ENCODE measurements at places on chromosomes 13 and 19. TPM values are rescaled to one million over a fixed set of nuclear protein-coding genes. Genes with fewer than 3 reads are reported as not detected.

Gene CDX2
- not detected for total RNA-seq

Gene CYP2A6
- total RNA-seq: not detected

Gene ZNF579
- total RNA-seq: 2.1 TPM

Gene ZNF571
- total RNA-seq: 14.2 TPM

Gene OR7G3
- total RNA-seq: not detected

Gene SSC5D
- total RNA-seq: 3.5 TPM

Gene GARIN5A
- total RNA-seq: 4.2 TPM

Gene COMP
- not detected for total RNA-seq

Gene CAMSAP3
- 7.9 TPM for total RNA-seq

Gene FAAP24
- 2.3 TPM for total RNA-seq

Gene SGTA
- total RNA-seq: 44.0 TPM

Gene LGALS4
- total RNA-seq: 0.89 TPM

Gene ZNF575
- 0.94 TPM for total RNA-seq

Gene ZNF846
- 30.6 TPM for total RNA-seq

Gene CLEC4G
- total RNA-seq: 0.17 TPM

Gene B3GNT8
- total RNA-seq: 0.50 TPM

Gene LILRA1
- 0.99 TPM for total RNA-seq

Gene NLRP4
- not detected for total RNA-seq

Gene MAMSTR
- total RNA-seq: 0.89 TPM

Gene UBE2L5
- not detected for total RNA-seq

Gene SELENOV
- 1.7 TPM for total RNA-seq

Gene KBTBD6
- 19.2 TPM for total RNA-seq

Gene SMIM24
- 0.94 TPM for total RNA-seq

Gene HTR2A
- total RNA-seq: 21.1 TPM

Gene WASF3
- 45.5 TPM for total RNA-seq

Gene FOXA3
- total RNA-seq: not detected
